ENCODE measurements at places on chromosomes 12 and 14.

DNA sequence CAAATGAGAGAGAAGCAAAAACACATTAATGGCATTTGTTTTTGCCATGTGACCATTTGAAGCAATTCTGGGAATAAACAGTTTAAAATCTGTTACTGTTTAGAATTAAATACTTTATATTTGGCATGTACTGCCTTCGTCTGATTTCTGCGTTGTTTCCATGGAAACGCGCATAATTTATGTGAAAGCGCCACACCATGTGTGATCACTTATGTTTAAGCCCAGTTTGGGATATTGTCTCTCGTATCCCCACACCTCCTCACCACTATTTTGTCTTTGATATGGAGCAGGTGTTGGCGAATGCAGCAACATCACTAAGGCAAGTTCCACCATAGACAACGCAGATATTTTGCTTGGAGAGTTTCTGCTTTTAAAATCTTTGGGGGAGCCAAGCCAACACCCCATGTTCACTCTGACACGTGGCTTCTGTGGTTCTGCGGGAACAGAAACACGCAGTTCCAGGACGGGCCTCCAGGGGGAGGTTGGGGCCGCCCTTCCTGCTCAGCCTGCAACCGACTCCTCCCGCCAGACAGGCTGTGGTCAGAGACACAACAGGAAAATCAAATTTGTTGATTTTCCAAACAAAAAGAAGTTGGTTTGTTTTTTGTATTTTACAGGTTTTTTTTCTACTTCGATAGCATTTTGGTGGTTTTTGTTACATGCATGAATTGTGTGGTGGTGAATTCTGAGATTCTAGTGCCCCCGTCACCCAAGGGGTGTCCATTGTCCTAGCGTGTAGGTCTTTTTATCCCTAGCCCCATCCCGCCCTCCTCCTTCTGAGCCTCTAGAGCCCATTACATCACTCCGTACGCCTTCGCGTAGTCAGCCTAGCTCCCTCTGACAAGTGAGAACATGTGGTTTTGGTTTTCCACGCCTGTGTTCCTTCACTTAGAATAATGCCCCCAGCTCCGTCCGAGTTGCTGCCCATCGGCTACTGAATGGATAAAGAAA, 101.9 kb upstream of the SFSWAP start:
- peak; percentile 44 for DNase-seq

- DNase-seq = no peak
Measured at GRCh38 chr12:110198386-110198785, 74.2 kb downstream of the IFT81 start.

DNA sequence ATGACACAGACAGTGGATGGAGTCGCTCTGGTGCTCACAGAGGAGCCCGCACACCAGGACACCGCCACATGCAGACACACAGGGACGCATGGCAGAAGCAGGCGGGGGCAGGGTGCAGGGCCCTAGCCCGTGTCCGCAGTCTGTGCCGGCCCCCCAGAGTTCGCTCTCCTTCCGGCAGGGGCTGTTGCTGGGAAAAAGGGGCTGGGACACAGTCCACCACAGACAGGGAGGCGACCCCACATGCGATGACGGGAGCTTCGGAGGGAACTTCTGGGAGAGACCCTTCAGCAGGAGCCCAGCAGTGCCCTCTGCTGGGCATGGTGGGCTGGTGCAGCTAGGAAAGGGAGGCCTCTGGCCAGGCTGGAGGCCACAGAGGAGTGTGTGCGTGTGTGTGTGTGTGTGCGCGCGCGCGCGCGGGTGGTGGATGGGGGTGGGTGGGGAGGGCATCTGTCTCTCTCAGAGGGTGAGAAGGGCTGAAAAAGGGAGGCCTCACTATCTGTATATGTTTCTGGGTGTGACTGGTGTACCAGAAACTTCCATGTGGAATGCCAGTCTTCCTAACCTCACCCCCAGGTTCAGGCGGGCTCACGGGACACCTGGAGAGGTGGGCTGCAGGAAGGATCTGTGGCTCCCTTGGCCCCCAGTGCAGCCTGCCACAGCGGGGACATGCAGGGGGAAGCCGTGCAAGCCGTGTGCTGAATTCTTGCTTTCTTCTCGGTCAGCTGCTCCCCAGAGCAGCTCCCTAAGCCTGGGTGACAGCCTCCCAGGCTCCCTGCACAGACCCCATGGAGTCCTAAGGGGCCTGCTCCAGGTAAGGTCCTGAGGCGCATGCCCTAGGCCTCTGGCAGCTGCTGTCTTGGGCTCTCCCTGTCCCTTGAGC, 60.7 kb downstream of the PLEKHG3 start:
- peak; percentile 59 for DNase-seq

GRCh38 chr12:109627633-109628032, 54.0 kb downstream of the MVK start:
- DNase-seq = no peak

DNA sequence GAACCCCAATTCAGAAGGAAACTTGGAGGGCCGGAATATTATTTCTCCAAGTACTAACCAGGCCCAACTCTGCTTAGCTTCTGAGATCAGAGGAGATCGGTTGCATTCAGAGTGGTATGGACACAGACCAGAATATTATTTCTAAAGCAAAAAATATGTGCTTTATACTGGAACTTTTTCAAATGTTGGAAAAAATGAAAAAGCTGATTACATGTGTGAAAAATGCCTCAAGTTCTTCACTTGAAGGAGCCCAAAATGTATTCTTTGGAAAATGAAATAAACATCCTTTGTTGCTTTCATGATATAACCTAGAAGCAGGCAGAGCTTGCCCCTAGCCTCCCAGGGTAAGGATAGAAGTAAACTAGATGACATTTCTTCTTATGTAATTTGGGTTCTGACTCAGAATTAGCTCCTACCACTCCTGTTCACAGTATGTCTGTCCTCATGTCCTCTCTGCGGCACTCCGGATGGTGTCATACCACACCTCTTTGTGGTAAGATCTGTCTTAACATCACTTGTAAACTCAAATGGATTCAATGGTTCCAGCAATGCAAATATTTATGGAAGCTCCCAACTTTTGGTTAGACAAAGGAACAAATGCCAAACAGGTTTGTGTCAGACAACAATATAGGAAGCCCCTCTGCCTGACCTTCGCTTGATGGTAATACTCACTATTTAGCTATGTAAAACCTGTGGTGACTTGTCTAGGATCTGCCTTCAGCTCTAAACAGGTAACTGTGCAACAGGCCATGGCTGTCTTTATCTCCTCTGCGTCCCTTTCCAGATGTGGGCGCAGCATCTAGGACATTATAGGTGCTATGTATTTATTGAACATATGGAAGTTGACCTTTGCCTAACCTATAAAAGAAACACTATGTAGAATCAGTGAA, 178.5 kb downstream of the SSPN start:
- no peak for DNase-seq

All from activated effector memory CD4-positive, alpha-beta T cell treated with Interleukin-2 at 50 U/mL for 16 hours (primary cell).